ENCODE measurements at places on chromosomes 2 and 18.

- DNase-seq, result no peak
Observed at GRCh38 chr18:42736074-42736473, 379.4 kb downstream of the RIT2 start.

- peak; percentile 62 for DNase-seq
Observed at GRCh38 chr2:207165121-207166038, at the start of gene KLF7. KLF7 (minus strand) TSS chr2:207165948; CDS start chr2:207165568, 380 bp downstream.

DNA sequence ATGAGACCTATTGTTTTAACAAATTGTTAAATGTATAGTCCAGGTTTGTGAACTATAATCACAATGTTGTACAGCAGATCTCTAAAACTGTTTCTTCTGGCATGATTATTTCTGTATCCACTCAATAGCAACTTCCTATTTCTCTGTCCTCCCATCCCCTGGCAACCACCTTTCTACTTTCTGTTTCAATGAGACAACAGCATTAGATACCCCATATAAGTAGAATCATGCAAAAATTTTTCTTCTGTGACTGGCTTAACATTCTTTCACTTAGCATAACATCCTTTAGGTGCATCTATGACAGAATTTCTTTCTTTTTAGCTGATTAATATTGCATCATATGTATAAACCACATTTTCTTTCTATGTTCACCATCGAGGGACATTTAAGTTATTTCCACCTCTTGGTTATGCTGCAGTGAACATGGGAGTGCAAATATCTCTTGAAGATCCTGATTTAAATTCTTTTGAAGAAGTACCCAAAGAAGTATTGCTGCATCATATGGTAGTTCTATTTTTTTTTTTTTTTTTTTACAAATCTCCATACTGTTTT, 713.5 kb downstream of the LRP1B start:
- no peak for DNase-seq

DNA sequence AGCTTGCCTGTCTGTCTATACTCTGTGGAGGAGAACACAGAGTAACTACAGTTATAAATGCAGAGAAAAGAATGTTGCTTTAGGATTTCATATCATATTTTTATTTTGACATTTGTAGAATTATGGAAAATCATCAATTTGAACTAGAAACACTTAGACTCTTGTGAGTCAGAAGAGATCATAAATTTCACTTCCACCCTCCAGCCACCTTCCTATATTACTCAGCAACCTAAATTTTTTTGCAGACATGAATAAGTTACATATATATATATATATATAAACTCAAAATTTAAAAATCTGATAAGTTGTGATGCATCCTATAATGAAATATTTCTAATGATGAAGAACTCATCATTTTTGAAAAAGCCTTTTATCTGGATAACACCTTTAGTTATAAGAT, 172.3 kb downstream of the PIEZO2 start:
- no peak for DNase-seq

GRCh38 chr18:74994502-74995418, 214.2 kb downstream of the PTGR3 start:
- peak; percentile 33 for DNase-seq

DNA sequence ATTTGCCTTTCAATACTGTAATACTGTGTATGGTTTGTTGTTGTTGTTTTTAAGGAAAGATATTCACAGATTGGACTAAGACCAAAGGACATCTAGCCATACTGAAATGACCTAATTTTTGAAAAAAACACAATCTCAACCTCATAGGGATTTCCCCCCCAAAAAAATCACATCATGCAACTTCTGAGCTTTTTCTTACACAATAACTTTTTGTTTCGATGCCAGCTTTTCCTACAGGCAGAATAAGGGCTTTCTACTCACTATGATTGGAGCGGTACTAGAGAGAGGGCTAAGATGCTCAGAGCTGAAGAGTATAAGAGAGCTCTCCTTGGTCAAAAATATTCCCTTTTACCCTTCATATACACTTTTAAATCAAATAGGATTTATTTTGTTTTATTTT, 32.4 kb upstream of the SLC3A1 start:
- no peak for DNase-seq

DNA sequence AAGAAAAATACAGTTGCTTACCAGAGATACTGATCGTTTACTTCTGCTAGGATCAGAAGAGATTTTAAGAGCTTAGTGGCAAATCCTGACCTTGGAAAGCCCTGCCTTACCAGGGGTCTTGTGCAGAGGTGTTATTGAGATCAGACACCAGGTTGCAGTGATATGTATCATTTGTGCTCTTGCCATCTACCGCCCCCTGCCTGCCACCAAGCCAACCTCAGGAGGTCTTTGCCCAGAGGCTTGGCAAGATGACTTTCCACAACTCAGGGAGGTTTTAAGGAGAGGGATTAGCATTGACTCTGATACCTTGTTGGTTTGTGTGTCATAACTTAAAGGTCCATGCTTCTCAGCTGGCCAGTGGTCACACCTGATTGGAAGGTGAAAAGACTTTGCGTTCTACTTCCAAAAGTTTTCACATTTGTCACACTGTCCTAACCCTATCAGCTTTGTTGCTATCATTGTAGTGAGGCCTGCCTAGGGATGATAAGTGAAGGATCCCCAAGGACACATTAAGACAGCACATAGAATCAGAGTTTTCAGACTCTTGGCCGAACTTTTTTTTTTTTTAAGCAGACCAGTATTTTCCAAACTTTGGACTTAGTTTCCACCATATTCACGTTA, 46.2 kb upstream of the MGAT5 start:
- DNase-seq, result peak; percentile 44

DNA sequence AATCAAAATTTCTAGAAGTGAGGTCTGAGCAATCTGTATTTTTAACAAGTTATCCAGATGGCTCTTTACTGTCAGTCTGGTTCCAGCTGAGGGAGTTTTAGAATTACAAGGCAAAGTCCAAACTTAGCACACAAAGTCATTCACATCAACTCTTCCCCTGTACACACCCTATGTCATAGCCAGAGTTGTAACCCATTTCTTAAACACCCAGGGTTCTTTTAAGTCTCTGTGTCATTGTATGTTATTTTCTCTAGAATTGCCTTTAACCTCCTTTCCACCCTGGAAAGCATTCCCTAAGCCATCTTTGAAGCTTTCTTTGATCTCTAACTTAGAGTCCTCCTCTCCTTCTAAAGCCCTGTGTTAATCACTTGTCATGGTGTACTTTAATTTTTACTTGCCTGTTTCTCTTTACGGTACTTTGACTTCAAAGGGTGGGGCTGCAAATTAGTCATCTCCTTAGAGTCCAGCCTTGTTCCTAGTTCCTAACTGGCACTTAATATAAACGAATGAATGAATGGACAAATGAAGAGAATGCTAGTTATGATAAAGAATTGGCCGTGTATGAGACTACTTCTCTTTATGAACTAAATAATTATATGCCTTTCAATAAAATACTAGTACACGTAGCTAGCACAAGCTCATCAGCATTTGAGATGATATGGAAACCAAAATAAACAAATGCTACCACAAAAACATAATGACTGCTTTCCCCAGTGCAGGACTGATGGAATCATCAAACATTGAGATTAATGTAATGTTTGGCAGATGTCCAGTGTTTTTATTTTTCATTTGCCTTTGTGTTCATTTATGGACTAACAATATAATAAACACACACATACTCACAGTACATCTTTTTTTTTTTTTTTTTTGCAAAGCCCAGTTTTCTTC, 11.9 kb upstream of the ACTR3 start:
- no peak for DNase-seq

Data from activated CD4-positive, CD25-positive, alpha-beta regulatory T cell treated with anti-CD3 and anti-CD28 coated beads, Interleukin-2, amount 50 U/mL, for 72 hours (primary cell).